ENCODE measurements at places on chromosomes 2 and 18.
A peak's percentile ranks its signal among the peaks of the same experiment; 100 is the strongest.

GRCh38 chr2:6966446-6966940 lies 49.3 kb downstream of the RNF144A start:
- no peak for DNase-seq

GRCh38 chr18:394987-395362 lies 105.5 kb downstream of the COLEC12 start:
- DNase-seq = peak; percentile 97

DNA sequence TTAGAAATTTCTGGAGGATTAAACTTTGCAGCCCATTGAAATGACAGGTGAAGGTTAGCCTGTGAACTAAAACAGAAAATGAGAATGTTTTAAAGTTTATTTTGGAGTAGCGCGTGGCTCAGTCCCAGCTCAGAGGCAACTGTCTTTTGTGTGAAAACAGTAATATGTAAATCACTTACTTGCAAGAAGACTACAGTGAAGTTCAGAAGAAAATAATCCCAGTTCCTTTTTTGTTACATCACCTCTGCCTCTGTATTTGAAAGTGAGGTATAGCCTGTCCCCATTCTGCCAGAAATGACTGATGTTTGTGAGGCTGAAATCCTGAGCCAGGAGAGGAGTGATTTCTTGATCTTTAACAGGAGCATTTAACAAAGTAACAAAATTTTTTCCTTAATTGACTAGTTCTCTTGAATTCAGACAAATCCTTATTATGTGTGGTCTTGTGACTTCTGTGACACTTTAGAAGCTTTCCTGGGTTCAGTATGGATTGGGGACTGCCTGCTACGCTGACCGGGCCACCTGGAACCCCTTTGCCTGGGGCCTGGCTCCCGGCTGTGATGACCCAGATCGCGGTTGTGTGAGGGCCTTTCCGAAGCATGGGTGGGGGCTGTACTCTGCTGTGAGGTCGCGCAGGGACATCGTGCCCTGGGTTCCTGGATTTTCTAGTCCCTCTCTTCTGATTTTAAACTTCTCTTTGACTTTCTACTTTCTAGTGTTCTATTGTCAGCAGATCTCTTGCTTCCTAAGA lies 24.3 kb downstream of the TRAPPC12 start:
- DNase-seq = no peak

DNA sequence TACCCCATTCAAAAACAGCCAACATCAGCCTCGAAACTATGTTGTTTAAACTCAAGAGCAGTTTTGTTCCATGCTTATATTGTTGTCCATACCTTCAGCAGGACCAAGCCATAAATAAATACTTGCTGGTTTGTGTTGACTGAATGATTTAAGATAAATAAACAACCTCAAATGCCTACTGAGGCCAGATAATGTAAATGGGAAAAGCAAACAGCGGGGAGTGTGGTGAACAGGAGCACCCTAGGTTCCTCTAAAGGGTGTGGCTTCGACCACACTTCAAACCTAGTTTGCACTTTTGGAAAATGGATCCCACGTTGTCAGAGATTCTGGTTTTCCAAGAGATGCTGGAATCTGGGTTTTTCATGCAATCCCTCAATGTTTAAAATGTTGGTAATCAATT lies 1.7 kb upstream of the PMAIP1 start:
- no peak for DNase-seq

DNA sequence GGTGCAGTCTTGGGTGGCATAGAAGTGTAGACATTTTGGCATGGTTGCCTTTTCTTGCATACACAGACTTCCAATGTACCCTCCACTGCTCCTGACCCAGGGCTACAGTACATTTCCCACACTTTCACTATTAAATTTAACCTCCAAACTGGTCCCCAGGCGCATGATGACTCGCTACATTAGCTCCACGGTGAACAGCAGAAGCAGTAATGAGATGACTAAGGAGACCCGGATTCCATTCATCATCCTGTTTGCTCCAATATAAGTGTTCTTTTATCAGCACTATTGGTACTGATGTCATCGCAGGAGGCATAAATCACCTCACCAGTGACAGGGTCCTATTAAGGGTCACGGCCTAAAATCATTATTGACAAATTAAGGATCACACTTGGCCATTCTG lies 316.5 kb downstream of the EN1 start:
- peak; percentile 3 for DNase-seq

- DNase-seq = no peak
These were observed 2.0 kb downstream of the GMCL1 start for GRCh38 chr2:69831354-69831905.
